ENCODE measurements at places on chromosomes 1 and 21.

- DNase-seq, result no peak
Observed at GRCh38 chr1:12436345-12436658, 181.7 kb downstream of the DHRS3 start.

- DNase-seq, result no peak
Observed at GRCh38 chr1:57411262-57411661, 12.6 kb downstream of the DAB1 start.

- DNase-seq, result peak; percentile 85
Observed at GRCh38 chr1:178575611-178576361, 62.9 kb downstream of the TEX35 start.

DNA sequence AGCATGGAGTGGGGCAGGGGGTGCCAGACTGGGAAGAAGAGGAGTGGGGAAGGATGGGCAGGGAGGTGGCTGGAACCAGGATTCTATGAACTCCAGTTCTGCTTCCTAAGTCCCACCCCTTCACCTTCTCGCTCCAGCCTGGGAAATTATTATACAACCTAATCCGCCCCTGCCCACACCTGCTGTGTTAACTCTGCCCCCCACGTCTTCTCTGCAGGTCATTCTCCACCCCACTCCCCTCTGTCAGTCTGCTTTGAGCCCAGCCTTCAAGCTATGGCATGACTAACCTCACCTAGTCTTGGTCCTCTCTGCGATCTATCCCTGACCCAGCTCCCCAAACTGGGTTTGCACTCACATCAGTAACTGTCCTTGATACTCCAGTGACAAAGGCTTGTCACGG lies 46.0 kb upstream of the GOLT1A start:
- DNase-seq, result no peak

GRCh38 chr1:61245696-61246400 lies 163.5 kb downstream of the NFIA start:
- no peak for DNase-seq

- no peak for DNase-seq
Observed at GRCh38 chr1:230076121-230076520, 9.1 kb downstream of the GALNT2 start.

- DNase-seq, result no peak
Observed at GRCh38 chr1:158654571-158654970, 31.9 kb downstream of the SPTA1 start.

- DNase-seq, result no peak
Observed at GRCh38 chr1:199356561-199356960, 670.9 kb upstream of the NR5A2 start.

GRCh38 chr21:35473496-35473895 lies 424.4 kb upstream of the RUNX1 start:
- DNase-seq, result no peak

DNA sequence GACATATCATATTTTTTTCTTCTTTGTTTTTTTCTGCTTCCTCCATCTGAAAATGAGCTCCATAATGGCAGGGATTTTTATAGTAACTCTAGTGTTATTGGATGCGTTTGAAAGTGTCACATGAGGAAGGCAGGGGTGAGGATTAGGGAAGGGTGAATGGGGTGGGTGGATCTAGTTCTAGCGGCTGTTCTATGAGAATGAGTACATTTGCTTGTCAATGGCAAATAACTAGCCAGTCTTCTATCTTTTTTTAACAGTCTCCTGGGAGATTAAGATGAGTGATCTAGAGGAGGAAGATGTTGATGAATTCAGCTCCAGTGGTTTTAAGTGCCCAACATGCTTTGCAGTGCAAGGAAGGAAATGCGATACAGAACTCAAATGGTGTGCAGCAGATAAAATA lies 5.8 kb downstream of the OR14I1 start:
- DNase-seq, result no peak

DNA sequence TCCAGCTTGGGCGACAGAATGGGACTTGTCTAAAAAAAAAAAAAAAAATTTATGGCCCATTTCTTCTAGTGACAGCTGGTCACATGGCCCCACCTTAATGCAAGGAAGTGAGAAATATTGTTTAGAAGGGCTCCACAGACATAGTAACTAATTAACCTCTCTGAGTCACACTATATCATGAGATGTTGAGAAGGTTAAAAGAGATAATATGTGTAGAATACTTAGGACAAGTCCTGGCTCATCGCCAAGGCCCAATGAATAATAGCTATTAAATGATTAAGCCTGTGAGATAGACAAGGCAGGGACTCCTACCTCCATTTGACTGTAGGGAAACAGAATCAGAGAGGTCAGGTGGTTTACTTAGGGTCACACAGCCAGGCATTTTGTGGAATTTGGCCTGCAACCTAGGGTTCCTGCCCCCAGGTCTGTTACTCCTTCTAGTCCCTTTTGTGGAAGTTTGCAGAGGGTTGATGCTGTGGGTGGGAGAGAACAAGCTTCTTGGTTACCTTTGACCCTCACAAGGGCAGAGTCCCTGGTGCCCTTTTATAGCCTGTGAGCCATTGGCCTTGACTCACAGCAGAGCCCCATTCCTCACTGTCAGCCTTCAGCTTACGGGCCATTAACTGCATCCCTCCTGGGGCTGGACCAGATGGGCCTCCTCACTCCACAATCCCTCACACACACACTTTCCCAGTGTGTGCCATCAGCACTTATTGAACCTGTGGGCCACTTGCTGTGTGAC lies 48.5 kb downstream of the OPRD1 start:
- DNase-seq, result no peak

DNA sequence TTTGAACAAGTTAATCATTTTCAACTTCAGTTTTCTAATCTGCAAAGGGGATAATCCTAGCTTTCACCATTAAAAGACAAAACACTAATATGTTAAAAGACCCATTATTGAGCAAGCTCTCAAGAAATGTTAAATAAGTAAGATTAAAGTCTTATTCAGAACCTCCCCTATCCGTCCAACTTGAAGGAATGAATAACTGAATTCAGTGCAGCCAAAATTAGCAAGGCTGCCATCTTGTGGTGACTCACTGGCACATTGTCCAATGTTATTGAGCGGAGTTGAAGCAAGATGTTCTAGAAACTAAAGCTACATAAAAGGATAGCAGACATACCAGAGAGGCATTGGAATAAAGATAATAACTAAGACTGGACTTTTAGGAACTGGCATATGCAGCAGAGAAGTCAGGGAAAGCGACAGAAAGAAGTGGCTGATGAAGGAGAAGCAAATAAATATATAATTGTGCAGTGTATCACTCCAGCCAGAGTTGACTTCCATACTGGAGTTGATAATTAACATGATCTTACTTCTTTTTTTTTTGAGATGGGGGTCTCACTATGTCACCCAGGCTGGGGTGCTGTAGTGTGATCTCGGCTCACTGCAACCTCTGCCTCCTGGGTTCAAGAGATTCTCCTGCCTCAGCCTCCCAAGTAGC lies 8.2 kb upstream of the CAP1 start:
- DNase-seq, result peak; percentile 72

DNA sequence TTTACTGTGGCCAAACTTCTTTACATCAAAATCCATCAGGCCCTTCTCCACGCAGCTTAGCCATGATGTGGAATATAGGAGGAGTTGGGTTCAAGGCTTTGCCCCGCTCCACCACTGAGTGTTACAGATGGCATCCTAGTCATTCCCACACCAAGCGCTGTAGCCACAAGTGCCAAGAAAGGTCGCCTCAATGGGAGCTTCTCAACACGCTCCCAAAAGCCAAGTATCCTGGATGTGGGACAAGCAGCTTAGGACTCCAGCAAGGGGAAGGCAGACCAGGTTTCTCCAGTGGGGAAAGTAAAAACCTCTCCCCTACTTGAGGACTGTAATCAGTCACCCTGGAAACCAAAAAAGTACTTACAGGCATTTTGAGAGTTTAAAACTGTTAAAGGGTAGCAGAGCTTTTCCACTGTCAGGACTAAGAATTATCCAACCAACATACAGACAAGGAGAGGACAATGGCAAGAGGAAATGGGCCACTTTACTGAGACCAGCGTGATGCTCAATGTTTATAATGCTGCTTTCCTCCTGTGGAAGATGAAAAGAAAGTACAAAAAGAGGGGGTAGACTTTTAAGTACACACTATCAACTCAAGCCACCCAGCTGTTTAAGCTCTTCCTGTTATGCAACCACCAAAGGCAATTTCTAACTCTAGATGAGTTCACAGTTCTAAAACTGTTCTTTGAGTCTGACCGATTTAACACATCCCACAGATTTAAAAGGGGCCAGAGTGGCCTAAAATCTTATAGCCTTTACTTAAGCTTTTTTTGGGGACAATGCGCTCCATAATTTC lies 120.7 kb upstream of the KRTAP19-8 start:
- no peak for DNase-seq

- no peak for DNase-seq
Observed at GRCh38 chr1:86829321-86829720, 84.6 kb downstream of the SELENOF start.
